Retina (tissue), 1 donor: ENCODE measurements at places on chromosomes 4 and X.

DNA sequence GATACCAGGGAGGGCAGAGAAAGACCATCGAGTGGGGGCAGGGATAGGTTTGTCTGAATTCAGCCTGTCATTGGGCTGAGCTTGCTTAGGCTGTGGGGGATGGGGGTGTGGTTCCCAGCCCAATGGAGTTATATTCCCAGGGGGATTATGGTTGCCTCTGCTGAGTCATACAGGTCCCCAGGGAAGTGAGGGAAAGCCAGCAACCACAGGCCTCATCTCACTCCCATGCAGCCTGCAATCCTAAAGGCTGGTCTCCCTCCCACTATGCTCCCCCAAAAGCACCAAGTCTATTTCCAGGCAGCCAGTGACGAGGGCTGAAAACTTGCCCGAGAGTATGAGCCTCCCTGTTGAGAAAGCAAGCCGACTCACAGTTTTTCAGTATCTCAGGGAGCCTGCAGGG is 39.3 kb downstream of the AFM start:
- no peak for DNase-seq

DNA sequence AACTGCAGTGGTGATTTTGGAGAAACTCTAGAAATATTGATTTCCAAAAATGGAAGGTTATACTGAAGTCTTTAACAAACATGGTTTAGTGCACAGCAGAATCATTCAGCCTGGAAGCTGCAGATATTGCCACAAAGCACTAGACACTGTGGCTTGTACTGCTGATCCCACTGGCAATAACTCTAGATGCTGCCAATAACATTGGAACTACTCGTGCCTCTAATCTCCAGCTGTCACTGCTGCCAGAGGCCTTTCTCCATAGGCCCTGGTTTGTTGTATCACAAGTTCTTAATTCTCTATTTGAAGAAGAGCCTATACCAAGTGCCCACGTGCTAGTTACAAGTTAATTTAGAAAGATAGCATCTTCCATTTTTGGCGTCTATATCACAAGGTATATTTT is 19.3 kb downstream of the DMP1 start:
- no peak for DNase-seq

- DNase-seq, result no peak
Measured at GRCh38 chr4:165726831-165727230, 146.2 kb upstream of the TLL1 start.

DNA sequence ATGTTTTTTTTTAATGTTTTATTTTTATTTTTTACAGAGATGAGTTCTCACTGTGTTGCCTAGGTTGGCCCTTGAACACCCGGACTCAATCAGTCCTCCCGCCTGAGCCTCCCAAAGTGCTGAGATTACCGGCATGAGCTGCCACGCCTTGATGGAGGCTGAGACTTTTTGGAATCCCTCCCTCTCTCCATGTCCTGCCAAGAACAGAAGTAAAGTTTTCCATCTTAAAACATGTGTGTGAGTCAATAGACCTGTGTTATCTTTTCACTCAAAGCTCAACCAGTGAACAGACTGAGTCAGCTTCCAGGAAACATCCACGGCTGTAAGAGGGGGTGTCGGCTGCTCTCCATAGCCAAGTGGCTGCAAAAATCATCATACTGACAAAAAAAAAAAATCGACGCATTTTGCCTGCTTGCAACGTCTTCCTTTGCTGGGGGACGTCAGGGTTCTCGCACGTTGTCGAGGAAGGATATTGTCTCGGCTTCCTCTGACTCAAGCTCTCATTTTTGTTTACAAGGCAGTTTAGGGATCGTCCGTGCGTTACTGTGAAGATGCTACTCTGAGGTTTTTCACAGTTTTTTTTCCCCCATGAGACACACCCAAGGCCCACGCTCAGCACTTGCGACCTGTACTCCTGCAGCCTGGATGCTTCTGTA is 10.0 kb upstream of the ASMTL start:
- no peak for DNase-seq

- DNase-seq, result peak; percentile 38
Measured at GRCh38 chr4:110155654-110156053, 42.8 kb downstream of the ELOVL6 start.

- DNase-seq, result no peak
Measured at GRCh38 chrX:6292599-6292998, 63.9 kb upstream of the NLGN4X start.

DNA sequence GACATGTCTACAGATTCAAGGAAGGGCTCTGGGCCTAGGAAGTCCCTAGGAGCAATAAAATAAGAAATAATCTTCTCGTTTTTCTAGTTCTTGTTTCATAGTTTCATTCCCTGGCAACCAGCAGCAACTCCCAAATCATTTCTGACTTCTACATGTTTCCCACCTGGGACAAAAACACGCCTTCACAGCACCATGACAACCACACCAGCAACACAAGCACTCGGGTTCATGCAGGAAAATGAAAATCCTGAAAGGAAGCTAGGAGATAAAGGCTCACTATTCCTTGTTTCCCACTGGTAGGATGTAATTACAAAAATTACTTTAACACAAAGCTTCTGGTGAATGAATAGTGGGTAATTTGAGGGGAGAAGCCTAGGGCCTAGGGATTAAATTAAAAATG is 158.9 kb downstream of the ADAMTS3 start:
- no peak for DNase-seq

DNA sequence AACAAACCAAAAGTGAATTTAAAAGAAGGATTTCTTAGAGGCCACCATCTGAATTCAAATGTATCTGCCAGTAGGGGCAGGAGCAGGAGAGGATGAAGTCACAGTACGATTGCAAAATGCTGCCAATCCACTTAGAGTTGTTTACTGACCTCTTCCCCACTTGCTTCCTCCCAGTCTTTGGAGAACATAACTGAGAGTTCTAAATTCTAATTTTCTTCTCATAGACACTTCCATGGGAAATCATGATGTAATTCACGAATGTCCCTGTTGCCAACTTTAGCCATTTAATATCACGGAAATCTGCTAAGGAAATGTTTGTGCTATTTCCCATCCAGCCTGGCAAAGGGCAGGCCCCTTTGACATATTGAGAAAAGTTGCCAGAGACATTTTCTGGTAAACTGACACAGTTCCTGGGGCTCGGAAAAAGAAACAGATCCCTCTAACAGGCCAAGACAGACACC is 33.6 kb upstream of the NOCT start:
- no peak for DNase-seq

GRCh38 chrX:68945603-68946228 is 116.9 kb downstream of the EFNB1 start:
- DNase-seq, result no peak

DNA sequence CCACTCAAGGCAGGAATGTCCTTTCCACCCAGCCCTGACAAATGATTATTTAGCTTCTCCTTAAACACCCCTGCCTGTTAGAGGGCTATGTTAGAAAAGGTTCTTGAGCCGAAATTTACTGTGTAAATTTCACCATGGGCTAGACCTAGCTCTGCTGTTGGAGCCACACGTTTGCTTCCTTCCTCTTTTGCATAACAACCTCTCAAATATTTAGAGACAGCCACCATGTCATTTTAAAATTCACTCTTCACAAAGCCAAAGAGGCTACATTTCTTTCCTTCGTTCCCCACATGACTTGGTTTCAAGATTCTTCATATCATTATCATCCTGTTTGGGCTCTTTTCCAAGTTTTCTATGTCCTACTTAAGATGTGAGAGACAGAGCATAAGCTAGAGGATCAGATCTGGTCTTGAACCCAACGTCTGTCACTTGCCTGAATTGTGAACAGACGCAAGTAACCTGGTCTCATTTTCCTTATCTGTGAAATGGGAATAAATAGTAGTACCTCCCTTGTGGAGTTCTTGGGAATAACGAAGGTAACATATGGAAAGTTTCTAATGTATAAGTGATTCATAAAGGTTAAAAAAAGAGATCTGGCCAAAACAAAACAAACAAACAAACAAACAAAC is 6.7 kb downstream of the DOCK11 start:
- no peak for DNase-seq

GRCh38 chr4:63361628-63362027 is 1047.6 kb downstream of the TECRL start:
- no peak for DNase-seq

DNA sequence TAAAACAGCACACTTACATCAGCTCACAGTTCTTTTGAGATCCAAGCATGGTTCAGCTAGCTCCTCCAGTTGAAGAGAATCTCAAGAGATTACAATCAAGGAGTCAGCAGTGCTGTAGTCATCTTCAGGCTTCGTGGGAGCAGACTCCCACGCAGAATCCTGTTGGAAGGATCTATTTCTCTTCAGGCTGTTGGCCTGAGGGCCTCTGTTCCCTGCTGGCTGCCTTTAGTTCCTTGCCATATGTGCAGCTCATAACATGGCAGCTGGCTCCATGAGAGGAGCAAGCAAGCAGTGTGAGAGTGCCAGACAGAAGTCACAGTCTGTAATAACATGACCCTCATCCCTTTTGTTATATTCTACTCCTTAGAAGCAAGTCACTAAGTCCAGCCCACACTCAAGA is 168.6 kb downstream of the COX18 start:
- no peak for DNase-seq

GRCh38 chrX:57905141-57905540 is 5.1 kb downstream of the ZXDA start:
- no peak for DNase-seq

- no peak for DNase-seq
Measured at GRCh38 chr4:13580036-13580435, 35.7 kb upstream of the NKX3-2 start.

GRCh38 chr4:178192611-178193010 is 750.4 kb upstream of the AGA start:
- no peak for DNase-seq

DNA sequence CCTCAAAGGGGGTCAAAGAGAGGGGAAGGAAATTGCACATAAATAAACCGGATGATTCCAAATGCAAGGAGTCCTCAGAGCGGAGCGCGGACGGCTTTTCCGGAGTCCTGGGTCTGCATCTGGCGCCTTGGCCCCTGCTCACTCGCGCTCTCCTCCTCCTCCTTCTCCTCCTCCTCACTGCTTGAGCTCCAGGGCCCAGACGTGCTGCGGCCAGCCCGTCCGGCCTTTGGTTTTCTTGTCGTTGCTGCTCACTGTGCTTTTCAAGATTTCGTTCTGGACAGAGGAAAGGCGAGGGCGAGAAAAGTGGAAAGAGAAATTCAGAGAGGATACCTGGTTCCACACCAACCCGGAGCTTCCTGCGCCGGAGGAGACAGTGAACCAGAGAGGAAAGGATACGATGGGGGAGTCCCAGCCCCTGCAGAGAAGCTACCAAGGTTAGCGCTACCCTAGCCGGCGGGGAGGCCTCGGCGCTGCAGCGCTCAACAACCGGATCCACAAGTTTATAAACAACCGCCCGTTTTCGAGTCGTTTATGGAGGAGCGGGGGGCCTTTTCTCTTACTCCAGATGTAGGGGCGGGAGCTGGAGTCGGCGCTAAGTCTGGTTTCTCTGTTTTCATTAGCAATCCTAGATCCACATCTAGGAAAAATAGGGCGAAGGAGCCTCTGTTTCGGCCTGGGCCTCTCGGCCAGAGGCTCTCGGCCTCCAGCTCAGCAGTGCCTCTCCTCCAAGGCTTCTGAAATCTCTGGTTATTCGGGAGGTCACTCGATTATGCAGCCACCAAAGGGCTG is 2.7 kb downstream of the HAND2 start:
- peak; percentile 83 for DNase-seq

- DNase-seq, result no peak
Measured at GRCh38 chr4:93320356-93320755, 508.2 kb upstream of the ATOH1 start.

DNA sequence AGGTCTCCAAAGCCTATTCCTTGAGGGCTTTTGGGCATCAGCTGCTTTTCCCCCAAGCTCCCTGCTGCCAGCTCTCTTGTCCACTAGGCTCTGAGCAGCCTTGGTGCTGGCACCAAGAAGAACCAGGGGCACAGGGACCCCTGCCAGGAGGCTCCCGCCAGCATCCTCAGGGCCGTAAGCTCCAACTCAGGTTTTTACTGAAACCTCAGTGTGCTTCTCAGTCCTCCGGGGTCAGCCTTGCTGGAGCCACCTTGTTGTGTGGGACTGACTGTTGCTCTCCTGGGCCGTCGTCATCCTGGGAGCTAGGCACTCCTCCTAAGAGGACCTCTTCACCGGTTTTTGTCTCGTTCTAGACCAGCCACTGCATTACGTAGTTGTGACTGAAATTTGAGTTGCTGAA is 38.9 kb downstream of the NOP14 start:
- DNase-seq, result no peak

DNA sequence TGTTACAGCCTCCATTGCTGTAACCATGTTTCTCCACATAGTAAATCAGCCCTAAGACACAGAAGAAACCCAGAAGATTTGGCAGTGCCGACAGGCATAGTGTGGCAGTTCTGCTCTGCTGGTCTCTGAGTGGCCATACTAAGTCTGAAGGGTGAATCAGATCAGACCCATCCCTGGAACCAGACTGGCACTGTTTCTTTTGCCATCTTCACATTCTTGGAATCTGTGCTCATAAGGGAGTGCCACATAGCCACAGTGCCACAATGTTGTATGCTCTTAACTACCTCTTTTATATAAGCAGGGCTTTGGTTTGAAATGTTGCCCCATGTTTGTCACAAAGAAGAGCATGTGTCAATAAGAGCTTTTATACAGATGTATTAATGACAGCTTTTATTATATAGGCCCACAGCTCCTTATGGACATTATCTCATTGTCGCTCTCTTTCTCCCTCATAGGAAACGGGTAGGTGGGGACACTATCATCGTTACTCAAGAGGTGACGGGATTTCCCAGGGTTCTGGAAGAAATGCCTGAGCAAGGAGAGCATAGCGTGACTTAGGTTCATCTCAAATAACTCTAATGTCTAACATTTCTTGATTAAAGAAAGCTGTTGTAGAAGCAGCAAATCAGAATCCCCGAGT is 128.2 kb downstream of the CBR4 start:
- no peak for DNase-seq

DNA sequence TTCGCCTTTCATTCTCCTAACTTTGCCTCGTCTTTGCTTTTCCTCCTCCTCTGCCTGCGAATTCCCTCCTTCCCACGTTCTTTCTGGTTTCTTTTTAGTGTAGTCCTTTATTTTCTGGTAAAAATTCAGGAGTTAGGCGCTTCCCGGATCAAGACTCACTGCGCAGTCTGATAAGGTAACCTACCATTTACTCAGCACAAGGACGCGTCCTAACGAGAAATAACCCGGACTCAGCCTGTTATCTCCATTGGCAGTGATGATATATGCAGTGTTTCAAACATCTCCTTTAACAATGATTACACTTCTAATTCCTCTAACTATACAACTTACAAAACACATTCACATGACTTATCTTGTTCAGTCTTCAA is 357 bp upstream of the ETNPPL start:
- DNase-seq, result no peak

- DNase-seq, result no peak
Measured at GRCh38 chr4:7475207-7475606, 40.5 kb upstream of the PSAPL1 start.

- DNase-seq, result no peak
Measured at GRCh38 chr4:69760455-69760854, at the start of gene SULT1B1. TSS of gene SULT1B1 (minus strand) at chr4:69760620. CDS start at chr4:69755217, 5,403 bp downstream.

DNA sequence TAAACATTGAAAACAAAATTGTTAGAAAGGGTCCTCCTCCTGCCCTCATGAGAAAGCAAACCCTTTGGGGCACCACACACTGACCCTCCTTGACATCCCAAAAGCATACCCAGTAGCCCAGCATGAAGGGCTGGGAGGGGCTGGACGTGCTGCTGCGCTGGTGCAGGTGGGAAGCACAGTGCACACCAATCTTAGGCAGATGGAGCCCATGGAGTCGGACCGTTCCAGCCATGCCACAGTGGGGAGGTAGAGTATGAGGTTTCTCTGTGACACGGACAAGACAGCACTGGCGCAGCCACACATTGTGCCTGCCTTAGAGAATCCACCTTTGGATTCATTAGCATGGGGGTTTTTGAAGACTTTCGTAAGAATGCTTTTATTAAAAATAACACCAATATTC is 544.2 kb upstream of the FRG1 start:
- DNase-seq, result no peak

- DNase-seq, result no peak
Measured at GRCh38 chrX:65035446-65035770, 59.2 kb upstream of the ZC4H2 start.

GRCh38 chr4:20273793-20274192 is 22.1 kb downstream of the SLIT2 start:
- peak; percentile 58 for DNase-seq
